Fibroblast of skin of left biceps (primary cell): ENCODE measurements at places on chromosomes 3 and 15.

DNA sequence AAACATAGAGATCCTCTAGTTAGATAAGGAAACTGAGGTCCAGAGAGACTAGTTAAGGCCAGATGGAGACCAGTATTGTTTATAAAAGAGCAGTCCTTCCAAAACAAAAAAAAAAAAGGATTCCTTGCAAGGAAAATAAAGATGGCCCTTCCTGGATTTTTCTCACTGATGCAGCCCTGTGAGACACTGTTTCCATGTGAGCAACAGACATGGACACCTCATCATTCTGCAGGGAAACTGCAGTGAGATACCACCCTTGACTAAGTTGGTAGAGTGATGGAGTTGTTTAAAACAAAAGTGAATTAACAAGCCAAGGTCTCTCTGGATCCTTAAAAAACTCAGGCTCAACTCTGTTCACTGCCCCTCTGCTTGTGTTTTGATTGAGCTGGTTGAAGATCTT is 65.6 kb upstream of the MYZAP start:
- DNase-seq, result no peak

DNA sequence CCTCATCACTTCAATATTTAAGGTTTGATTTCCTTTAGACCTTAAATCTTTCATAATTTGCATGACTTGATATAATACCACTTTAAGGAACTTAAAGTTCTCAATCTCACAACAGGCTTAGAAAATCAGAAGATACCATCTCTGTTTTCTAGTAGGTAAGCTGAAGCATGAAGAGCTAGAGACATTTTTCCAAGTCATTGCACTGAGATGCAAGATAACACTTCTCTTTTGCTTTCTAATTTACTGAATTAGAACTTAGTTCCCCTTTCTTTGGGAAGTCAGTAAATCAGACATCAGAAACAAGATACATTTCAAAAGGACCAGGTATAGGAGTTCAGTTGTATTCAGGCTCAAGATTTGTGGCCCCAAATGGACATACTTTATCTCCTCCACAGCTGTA is 79.7 kb downstream of the DZIP3 start:
- no peak for DNase-seq

DNA sequence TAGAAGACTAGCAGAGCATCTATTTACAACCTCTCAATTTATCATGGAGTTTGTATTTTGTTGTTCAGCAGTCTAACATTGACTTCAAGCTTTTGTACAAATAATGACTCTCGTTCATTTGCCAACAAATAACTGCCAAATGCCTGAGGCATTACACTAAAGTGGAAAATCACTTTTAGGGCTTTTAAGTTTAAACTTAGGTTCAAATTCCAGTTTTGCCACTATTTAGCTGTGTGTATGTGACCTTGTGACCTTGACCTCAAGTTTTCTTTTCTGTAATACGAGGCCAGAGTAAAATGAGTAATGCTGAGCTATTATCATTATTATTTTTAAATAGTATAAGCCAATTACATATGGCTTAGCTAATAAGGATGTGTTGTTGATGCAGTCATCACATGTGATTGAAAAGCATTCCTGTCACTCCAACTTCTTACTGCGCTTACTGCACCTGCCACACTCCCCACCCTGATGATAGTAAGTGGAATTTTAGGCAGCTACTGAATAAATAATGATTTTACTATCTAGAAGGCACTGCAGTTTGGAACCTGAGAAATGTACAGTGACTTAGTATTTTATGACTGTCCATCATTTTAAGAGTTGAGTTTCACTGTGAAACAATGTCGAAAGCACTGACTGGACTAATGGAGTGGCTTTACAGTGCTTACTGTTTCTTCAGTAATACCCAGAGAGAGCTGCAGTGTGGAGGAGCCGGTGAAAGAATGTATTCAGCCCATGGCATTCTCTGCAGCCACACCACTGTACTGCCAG is 16.3 kb downstream of the ARL8B start:
- no peak for DNase-seq

GRCh38 chr3:24937228-24937627 is 442.6 kb upstream of the THRB start:
- DNase-seq, result no peak

DNA sequence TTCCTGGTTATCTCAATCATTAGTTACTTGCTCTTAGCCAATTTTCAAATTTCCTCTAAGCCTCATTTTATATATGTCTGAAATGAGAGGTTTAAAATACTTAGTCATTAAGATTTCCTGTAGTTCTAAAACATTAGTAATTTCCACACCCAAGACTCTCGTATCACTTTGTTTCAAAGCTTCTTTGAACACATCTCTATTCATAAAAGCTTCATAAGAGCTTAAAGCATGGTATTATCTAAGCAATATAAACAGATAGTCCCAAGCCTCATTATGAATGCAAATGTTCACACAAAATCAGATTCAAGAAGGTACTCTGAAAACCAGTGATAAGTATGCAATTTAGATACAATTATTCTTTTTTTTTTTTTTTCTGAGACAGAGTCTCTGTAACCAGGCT is 217.0 kb downstream of the FMN1 start:
- DNase-seq, result no peak

DNA sequence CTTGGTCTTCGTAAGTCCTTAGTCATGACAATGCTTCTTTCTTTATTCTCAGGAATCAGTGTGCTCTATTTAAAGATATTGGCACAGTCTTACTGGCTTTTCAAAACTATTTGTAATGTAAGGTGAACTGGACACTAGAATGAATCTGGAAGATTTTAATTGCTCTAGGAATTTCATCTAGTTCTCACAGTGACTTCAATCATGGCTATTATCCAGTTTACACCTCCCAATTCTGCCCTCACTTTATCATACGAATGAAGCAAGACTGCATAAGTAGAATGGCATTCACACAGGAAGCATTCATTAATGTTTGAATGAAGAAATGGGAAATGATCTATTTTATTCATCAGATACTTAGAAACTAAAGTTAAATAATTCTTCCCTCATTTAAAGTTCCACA is 26.7 kb upstream of the DRD3 start:
- DNase-seq, result no peak

GRCh38 chr15:76330080-76330680 is 6.4 kb upstream of the ISL2 start:
- no peak for DNase-seq
